ENCODE measurements at places on chromosomes 13 and 19. TPM values are rescaled to one million over a fixed set of nuclear protein-coding genes. Genes with fewer than 3 reads are reported as not detected.
A peak's percentile ranks its signal among the peaks of the same experiment; 100 is the strongest.

The REEP6 gene
- total RNA-seq = 24.3 TPM

The MADCAM1 gene
- 1.9 TPM for total RNA-seq

The CAPN12 gene
- total RNA-seq = 1.3 TPM

The LATS2 gene
- 16.0 TPM for total RNA-seq

The WASF3 gene
- total RNA-seq = 12.8 TPM

- no peaks in the 10 kb centered on the region for H3K27me3 ChIP-seq
- H3K36me3 ChIP-seq = peaks cover 53% of the 10 kb centered on the region
- DNase-seq = no peak
- peaks cover 10% of the 10 kb centered on the region for H3K4me1 ChIP-seq
These were observed 15.2 kb downstream of the DAPK3 start for GRCh38 chr19:3955688-3956087.

DNA sequence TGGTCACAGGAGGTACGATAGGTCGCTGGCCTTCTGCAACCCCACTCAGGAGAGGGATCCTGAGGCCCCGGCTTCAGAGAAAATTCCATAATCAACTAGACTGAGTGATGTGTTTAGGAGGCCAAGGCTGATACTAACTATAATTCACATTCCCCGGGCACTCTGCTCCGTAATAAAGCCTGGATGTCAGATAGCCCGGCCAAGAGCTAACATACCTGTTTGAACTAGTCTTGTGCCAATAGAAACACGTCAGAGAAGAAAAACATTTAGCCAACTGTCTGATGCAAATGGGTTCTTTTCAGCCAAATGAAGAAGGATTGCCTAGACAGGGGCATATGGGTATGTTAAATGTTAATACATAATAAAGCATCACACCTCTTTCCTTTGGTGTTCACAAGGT is 204.2 kb downstream of the TSHZ3 start:
- no peak overlapping the region for H3K4me3 ChIP-seq
- H3K27me3 ChIP-seq = no peaks in the 10 kb centered on the region

- peak; percentile 79 for DNase-seq
- no peaks in the 10 kb centered on the region for H3K36me3 ChIP-seq
- H3K4me1 ChIP-seq = peaks cover 25% of the 10 kb centered on the region
- H3K27me3 ChIP-seq = no peaks in the 10 kb centered on the region
- peak overlapping the region; percentile 32 for H3K4me3 ChIP-seq
- peak overlapping the region; percentile 39 for H3K27ac ChIP-seq
These were observed 52.9 kb downstream of the OR10H4 start for GRCh38 chr19:16001481-16002312.

GRCh38 chr13:72983085-72983768 is 75.6 kb upstream of the KLF5 start:
- H3K36me3 ChIP-seq = peaks cover 4% of the 10 kb centered on the region
- no peaks in the 10 kb centered on the region for H3K27me3 ChIP-seq
- H3K4me3 ChIP-seq = no peak overlapping the region
- DNase-seq = peak; percentile 34

DNA sequence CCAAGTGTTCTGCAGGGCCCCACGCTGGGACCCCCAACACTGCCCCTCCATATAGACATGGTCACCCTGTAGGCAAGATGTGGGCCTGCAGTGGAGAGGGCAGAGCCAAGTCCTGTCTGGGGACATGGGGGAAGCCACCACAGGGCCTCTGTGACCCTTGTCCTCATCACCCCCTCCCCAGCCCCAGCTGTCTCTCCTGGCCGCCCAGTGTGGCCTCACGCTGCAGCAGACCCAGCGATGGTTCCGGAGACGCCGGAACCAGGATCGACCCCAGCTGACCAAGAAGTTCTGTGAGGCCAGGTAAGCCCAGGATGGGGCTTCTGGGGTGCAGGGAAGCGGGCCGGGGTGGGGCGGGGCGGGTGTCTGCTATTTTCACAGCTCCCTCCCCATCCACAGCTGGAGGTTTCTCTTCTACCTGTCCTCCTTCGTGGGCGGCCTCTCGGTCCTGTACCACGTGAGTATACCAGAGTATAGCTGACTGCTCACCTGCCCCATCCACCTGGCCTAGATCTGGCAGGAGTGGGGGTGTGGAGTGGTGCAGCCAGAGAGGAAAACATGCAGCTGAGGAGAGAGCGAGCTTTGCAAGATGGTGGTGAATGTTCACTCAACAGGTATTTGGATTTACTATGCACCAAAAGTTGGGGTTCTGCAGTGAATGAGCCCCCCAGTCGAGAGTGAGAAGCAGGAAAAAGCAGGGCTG is 46.4 kb downstream of the CERS4 start:
- no peak for DNase-seq
- peaks cover 23% of the 10 kb centered on the region for H3K4me1 ChIP-seq
- no peaks in the 10 kb centered on the region for H3K27me3 ChIP-seq
- no peak overlapping the region for H3K27ac ChIP-seq

DNA sequence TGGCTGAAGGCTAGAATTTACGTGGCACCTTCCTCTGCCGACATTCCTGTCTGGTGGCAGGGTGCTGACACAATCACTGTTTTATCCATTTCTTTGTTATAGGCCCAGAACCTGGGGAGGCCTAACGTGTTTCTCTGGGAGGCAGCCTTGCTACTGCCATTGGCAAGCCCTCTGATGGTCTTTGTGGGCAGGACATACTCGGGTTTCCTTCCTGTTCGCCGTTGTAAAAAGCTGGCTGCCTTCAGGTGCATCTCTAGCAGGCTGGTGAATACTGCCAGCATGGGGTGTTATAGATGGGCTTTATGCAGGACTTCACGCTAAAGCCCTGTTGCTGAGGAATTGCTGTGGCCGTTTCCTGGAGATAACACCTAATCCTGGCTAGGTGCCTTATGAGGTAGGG is 28.1 kb downstream of the B3GLCT start:
- H3K27me3 ChIP-seq = no peaks in the 10 kb centered on the region
- H3K36me3 ChIP-seq = peaks cover 8% of the 10 kb centered on the region
- H3K27ac ChIP-seq = no peak overlapping the region
- H3K4me3 ChIP-seq = no peak overlapping the region
- no peak for DNase-seq

DNA sequence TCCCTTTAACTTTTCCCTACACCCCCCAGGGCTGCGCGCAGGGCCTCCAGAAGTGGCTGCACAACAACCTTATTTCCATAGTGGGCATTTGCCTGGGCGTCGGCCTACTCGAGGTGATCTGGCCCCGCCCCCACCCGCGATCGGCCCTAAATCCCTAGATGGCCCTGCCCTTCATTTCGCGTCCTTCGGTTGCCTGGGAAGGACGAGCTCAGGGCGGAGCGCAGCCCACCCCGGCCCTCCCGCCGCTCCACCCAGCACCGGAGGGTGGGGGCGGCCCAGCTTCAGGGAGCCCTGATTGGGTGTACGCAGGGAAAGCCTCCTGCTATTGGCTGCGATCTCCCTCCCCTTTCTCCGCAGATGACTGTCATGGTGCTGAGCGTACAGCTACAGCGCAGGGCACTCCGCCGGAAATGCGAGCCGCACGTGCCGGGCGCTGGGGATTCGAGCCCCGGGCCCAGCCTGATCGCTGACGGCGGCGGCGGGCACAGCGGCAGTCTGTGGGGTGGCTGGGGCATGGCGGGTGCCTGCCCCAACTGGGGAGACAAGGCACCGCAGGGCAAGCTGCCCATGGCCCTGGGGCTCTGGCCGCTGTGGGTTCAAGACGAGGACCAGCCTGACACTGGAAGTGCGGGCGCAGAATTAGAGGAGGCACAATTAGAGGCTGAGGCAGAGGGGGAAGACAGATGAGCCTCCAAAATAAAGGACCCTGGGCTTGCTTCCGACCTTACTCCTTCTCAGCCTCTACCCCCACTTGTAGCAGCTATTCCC is 4.3 kb downstream of the CD37 start:
- peaks cover 36% of the 10 kb centered on the region for H3K36me3 ChIP-seq
- H3K27me3 ChIP-seq = no peaks in the 10 kb centered on the region
- peak; percentile 97 for DNase-seq
- peaks cover 36% of the 10 kb centered on the region for H3K4me1 ChIP-seq
- peak overlapping the region; percentile 42 for H3K4me3 ChIP-seq
- H3K27ac ChIP-seq = peak overlapping the region; percentile 93

DNA sequence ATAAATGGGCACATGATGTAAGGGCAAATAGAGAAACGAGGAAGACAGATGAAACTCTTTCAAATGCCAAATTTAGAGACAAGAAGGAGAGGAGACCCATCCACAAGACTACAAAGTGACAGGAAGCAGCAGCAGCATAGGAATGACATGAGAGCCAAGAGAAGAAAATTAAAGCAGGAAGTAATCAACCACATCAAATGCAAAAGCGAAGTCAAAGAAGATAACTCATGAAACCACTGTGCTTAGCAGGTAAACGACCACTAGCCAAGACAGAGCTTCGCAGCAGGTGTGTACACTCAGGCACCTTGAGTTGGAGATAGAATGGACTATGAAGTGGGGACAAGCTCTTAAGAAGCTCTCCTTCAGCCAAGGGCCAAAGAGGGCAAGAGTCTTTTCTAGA is 64.1 kb downstream of the KLF12 start:
- H3K36me3 ChIP-seq = no peaks in the 10 kb centered on the region
- no peak overlapping the region for H3K27ac ChIP-seq
- no peaks in the 10 kb centered on the region for H3K27me3 ChIP-seq
- DNase-seq = no peak

- H3K27ac ChIP-seq = peak overlapping the region; percentile 98
These were observed 796 bp upstream of the LSM14A start for GRCh38 chr19:34171539-34171876.

DNA sequence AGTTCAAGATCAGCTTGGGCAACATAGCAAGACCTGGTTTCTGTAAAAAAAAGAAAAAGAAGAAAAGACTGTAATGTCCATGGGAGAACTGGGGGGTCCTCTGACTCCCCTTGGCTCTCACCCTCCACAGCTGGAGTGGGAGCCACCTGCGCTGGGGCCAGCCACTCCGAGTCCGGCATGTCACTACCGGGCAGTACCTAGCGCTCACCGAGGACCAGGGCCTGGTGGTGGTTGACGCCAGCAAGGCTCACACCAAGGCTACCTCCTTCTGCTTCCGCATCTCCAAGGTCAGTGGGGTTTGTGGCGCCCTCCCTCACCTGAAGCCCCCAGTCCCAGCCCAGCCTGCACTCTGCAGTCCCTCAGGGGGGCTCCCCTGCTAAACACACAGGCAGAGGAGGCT is 14.7 kb downstream of the RYR1 start:
- no peak overlapping the region for H3K4me3 ChIP-seq
- H3K36me3 ChIP-seq = no peaks in the 10 kb centered on the region
- H3K4me1 ChIP-seq = no peaks in the 10 kb centered on the region
- H3K27ac ChIP-seq = no peak overlapping the region
- no peak for DNase-seq

DNA sequence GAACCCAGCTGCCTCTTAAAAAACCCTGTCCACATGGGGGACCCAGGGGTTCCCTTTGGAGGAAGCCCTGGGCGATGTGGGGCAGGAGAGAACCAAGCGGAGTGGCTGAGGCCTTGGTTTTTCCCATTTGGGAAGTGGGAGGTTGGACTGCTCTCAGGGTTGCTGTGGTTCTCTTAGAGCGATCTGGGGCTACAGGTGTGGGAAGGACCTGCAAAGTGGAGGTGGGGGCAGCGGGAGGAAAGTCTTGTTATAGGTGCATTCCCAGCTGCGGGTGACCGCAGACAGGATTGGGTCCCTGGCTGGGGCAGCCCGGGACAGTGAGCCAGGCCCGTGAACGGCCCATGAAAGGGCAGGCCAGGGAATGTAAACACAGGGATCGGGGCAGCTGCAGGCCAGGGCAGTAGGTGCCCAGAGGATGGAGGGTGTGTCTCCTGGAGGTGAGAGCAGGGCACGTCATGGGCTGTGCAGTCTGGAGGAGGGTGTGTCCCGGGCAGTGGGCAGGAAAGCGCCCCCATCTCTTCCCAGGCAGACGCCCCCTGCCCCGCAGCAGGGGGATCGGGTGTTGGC is 814 bp downstream of the SLC25A23 start:
- H3K27me3 ChIP-seq = no peaks in the 10 kb centered on the region
- peak; percentile 53 for DNase-seq
- peaks cover 7% of the 10 kb centered on the region for H3K36me3 ChIP-seq
- H3K4me1 ChIP-seq = peaks cover 8% of the 10 kb centered on the region

GRCh38 chr13:26811581-26811980 is 51.0 kb upstream of the GPR12 start:
- H3K36me3 ChIP-seq = no peaks in the 10 kb centered on the region
- no peak for DNase-seq
- H3K4me3 ChIP-seq = no peak overlapping the region
- no peak overlapping the region for H3K27ac ChIP-seq
- no peaks in the 10 kb centered on the region for H3K4me1 ChIP-seq

DNA sequence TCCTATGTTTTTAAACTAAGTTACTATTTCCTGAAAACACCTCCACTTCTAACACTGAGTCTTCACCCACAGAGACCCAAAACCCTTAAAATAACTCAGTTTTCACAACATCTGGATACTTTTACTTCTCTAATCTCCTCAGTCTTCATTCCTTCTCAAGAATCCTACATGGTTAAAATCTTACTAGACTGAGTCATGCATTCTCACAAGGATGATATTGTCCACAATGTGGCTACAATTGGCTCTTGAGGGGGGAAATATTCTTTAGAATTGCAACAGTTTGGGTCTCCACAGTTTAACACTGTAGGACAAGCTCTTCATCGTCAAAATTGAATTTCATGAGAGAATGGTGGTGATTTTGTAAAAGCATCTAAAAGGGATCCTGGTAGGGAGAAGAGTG is 397.1 kb downstream of the SLITRK5 start:
- H3K36me3 ChIP-seq = no peaks in the 10 kb centered on the region
- H3K27ac ChIP-seq = no peak overlapping the region
- H3K4me3 ChIP-seq = no peak overlapping the region
- no peaks in the 10 kb centered on the region for H3K4me1 ChIP-seq
- DNase-seq = no peak
- H3K27me3 ChIP-seq = no peaks in the 10 kb centered on the region

DNA sequence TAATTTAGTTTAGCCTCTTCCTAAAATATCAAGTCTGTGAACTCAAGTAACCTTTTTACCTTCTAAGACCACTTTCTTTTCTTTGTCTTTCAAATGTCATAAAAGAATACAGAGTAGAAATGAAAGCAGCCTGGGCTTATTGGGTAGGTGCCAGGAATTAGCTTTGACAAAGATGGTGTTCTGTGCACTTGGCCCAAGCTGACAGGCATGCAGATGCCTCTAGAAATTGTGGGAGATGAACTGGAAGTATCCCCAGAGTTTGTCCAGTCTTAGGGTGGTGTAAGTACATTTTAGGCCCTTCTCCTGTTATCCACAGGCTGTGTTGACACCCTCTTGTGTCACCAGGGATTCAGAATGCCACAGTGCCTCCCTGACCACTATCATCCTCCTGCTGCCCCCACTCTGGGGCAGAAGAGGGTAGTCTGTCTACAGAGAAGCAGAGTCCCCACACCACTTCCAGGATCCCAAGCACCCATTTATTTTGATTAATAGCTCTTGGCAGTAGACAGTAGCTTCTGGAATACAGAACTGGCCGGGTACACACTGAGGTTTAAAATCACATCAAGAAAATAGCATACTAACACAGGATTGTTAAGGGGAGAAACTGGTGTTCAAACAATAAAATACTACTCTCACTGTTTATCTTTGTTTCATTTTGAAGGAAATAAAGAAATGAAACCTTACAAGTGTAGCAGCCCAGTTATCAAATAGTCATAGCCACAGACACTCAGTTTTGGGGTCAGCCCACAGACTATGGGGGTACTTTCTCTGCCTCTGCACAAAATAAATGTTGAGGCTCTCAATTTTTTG is 343.2 kb downstream of the KCNRG start:
- H3K4me1 ChIP-seq = peaks cover 11% of the 10 kb centered on the region
- no peaks in the 10 kb centered on the region for H3K36me3 ChIP-seq
- no peak overlapping the region for H3K4me3 ChIP-seq
- no peaks in the 10 kb centered on the region for H3K27me3 ChIP-seq
- peak; percentile 70 for DNase-seq

GRCh38 chr19:7730286-7731217 is 1.4 kb downstream of the CLEC4G start:
- no peak overlapping the region for H3K27ac ChIP-seq
- H3K4me1 ChIP-seq = peaks cover 13% of the 10 kb centered on the region
- H3K27me3 ChIP-seq = peaks cover 84% of the 10 kb centered on the region

Data from stomach (tissue), 19 donors.